ENCODE measurements at places on chromosomes 2 and 18. TPM values are rescaled to one million over a fixed set of nuclear protein-coding genes. Genes with fewer than 3 reads are reported as not detected.

RAPGEF4 gene
- total RNA-seq, result 0.85 TPM

DSG1 gene
- not detected for total RNA-seq

RAMP1 gene
- total RNA-seq, result 1.4 TPM

ITPRIPL1 gene
- 28.2 TPM for total RNA-seq

SNRNP200 gene
- 175 TPM for total RNA-seq

ABHD1 gene
- 0.36 TPM for total RNA-seq

ABCG5 gene
- total RNA-seq, result not detected

MC5R gene
- not detected for total RNA-seq

SERPINB12 gene
- total RNA-seq, result not detected

GALNT5 gene
- not detected for total RNA-seq

CARF gene
- 5.0 TPM for total RNA-seq

ALKAL2 gene
- not detected for total RNA-seq

MTCL1 gene
- total RNA-seq, result 0.25 TPM

ALLC gene
- total RNA-seq, result not detected

SLC30A3 gene
- 0.32 TPM for total RNA-seq

FAM237A gene
- not detected for total RNA-seq

PDCD1 gene
- 19.4 TPM for total RNA-seq

MAPK4 gene
- not detected for total RNA-seq
